ENCODE measurements at places on chromosomes 11 and 22.

GRCh38 chr22:20725987-20726558 is 47.8 kb upstream of the SERPIND1 start:
- DNase-seq, result no peak

- DNase-seq, result no peak
These were observed 5.0 kb upstream of the CCDC81 start for GRCh38 chr11:86369668-86370067.

DNA sequence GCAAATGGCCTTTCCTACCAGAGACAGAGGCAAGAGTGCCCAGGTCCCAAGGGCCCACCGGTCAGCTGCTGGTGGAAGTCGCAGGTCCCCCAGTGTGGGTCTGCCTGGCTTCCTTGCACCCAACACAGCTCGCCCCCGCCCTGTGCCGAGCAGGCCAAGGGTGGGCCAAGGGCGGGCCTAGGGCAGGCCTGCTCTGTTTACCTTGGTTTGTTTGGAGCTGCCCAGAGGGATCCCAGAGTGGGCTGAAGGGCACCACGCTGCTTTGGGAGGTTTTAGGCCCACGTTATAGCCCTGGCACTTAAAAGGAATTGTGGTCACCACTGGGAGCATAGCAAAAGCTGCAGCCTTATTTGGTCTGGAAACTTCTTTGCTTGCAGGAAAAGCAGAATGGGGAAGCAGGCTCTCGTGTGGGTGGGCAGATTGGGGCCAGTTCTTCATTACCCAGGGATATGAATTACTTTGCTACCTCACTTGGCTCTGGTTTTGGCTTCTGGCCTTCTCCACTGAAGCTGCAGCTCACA is 38.0 kb downstream of the MRGPRD start:
- DNase-seq, result peak; percentile 73

GRCh38 chr22:48567213-48567975 is 1260.3 kb downstream of the BRD1 start:
- no peak for DNase-seq

GRCh38 chr22:49749227-49749626 is 78.4 kb downstream of the BRD1 start:
- no peak for DNase-seq

- DNase-seq, result peak; percentile 57
These were observed 3.4 kb downstream of the PTPRJ start for GRCh38 chr11:47983464-47984397.

DNA sequence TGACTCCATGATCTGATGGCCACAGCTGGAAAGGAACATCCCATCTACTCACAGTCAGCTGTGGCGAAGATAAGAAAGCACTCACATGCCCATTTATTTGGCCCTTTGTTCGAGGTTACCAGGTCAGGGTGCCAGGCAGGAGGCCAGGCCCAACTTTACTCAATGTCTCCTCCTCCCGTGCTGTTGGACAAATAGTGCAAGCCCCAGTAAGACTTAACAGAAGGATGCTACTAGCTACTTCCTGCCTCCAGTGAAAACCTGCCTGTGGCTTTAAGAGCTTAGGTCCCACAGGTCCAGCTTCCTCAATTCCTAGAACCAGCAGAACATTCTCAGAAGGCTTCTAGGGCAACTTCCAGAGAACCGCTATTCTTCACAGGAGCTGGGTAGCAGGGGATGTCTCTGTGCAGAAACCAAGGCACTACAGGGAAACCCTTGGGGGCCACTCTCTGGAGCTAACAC is 12.9 kb upstream of the CRY2 start:
- no peak for DNase-seq

- DNase-seq, result no peak
These were observed 23.0 kb downstream of the KCNE3 start for GRCh38 chr11:74444173-74444826.

DNA sequence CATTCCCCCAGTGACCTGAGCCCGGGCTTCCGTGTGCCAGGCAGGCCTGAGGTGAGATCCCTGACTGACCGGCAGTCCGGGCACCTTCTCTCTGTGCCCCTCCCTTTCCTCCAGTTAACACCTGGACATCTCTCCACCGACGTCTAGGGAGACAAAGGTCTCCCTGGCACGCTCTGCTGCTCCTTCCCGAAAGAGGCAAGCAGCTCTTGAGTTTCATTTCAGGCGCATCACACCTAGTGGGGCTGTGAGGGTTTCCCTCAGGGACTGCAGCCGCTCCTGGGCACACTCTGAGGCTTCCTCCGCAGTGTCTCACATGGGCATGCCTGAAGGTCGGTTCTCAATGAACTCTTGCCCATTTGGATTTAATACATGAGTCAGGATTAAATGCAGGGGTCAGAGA is 322.7 kb downstream of the CTTN start:
- no peak for DNase-seq

GRCh38 chr11:121067962-121068647 is 32.9 kb upstream of the TECTA start:
- DNase-seq, result no peak

DNA sequence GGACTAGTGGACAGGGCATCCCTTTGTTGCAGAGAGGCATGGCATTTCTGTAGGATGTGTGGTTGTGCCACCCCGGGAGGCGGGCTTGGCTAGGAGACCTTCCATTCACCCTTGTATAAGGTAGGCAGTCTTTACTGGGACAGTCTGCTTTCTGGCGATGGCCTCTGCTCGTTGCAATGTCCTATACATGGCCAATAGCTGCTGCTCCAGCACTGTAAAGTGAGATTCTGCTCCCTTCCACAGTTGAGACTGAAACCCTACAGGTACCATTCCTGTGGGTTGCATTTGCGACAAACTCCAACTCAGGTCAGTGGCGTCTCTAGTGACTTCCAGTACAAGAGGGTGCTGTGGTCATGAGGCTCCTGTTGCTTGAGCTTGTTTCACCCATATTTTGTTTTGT is 20.4 kb upstream of the APOL3 start:
- no peak for DNase-seq

GRCh38 chr11:6611092-6611962 is 689 bp downstream of the TAF10 start:
- DNase-seq, result peak; percentile 44

Measured in fibroblast of lung (primary cell).